Stomach (tissue), 19 donors: ENCODE measurements at places on chromosomes 1 and 21. TPM values are rescaled to one million over a fixed set of nuclear protein-coding genes. Genes with fewer than 3 reads are reported as not detected.

- H3K27me3 ChIP-seq, result no peaks in the 10 kb centered on the region
- H3K4me3 ChIP-seq, result no peak overlapping the region
- no peak for DNase-seq
- H3K27ac ChIP-seq, result peak overlapping the region; percentile 1
- H3K36me3 ChIP-seq, result no peaks in the 10 kb centered on the region
These were observed 5.9 kb upstream of the VPS45 start for GRCh38 chr1:150061632-150062101.

GRCh38 chr21:42219606-42220137, 732 bp downstream of the ABCG1 start:
- peak overlapping the region; percentile 71 for H3K27ac ChIP-seq
- H3K4me3 ChIP-seq, result peak overlapping the region; percentile 65
- peaks cover 14% of the 10 kb centered on the region for H3K4me1 ChIP-seq
- DNase-seq, result peak; percentile 31
- H3K27me3 ChIP-seq, result no peaks in the 10 kb centered on the region
- no peaks in the 10 kb centered on the region for H3K36me3 ChIP-seq

DNA sequence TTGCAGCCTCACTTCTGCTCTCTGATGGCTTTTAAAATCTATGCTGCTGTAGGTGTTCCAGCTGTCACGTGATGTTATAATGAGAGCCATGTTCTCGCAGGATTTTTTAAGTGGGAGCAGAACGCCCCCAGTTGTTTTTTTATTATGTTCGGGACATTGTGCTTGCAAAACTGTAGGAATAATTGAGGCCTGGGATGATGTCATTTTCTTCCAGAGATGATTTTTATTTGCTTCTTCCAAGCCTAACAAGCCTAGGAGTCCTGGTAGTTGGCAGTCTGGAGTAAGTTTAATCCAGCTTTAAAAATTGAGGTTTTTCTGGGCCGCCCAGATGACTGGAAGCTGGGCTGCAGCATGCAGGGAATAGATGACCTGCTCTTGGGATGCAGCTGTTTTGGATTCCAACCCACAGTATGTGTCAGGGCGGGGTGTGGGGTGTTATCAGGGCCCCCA, 34.6 kb upstream of the CHIT1 start:
- H3K27ac ChIP-seq, result no peak overlapping the region
- DNase-seq, result no peak
- H3K36me3 ChIP-seq, result no peaks in the 10 kb centered on the region
- no peak overlapping the region for H3K4me3 ChIP-seq
- H3K27me3 ChIP-seq, result no peaks in the 10 kb centered on the region

AMY2A gene
- total RNA-seq, result not detected

LAX1 gene
- total RNA-seq, result 0.58 TPM

COL6A1 gene
- total RNA-seq, result 147 TPM
